ENCODE measurements at places on chromosomes 11 and 22.

DNA sequence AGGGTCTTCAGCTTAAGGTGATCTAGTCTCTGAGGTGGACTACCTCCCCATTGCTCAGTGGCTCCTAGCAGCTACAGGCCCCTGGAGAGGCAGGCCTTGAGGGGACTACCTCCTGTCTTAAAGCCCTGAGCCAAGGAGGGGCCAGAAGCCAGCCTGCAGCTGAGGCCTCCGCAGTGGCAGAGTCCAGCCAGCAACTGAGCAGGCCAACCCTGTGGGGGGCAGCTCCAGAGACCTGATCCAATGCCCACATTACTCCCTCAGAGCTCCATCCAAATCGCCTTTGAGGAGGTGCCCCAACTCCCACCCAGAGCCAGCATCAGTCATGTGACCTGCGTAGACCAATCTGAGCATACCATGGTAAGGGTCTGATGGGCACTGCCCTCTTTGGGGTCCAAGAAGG, 2.7 kb downstream of the C2CD2L start:
- DNase-seq: no peak

GRCh38 chr11:116567721-116568242, 205.0 kb downstream of the BUD13 start:
- no peak for DNase-seq

DNA sequence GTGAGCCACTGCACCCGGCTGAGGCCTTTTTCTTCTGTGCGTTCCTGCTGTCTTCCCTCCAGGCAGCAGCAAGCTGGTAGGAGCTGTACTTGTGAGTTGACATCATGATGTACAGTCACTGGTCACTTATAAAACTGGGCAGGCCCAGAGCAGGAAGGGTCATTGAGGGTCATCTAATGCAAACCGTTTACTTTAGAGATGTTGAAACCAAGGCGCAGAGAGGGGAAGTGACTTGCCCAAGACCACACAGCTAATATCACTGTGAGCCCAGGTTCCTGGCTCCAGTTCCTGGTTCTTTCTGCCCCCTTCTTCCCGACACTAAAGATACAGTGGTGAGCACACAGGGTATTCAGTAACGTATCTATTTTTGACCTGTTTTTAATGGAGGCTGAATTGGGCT, 27.3 kb downstream of the PTPRJ start:
- no peak for DNase-seq

- DNase-seq: no peak
Measured at GRCh38 chr11:1502168-1502953, 15.8 kb upstream of the MOB2 start.

GRCh38 chr22:42919199-42919598, 62.1 kb upstream of the ARFGAP3 start:
- DNase-seq: no peak

- DNase-seq: no peak
Measured at GRCh38 chr11:66136752-66137123, 66.7 kb downstream of the PACS1 start.

GRCh38 chr11:11836676-11837231, 5.0 kb upstream of the USP47 start:
- no peak for DNase-seq

- no peak for DNase-seq
Measured at GRCh38 chr11:1267441-1268100, 41.9 kb downstream of the TOLLIP start.

GRCh38 chr11:127075758-127076157, 75.2 kb upstream of the KIRREL3 start:
- DNase-seq: no peak

GRCh38 chr22:32005453-32005852, 37.6 kb upstream of the SLC5A1 start:
- DNase-seq: no peak

DNA sequence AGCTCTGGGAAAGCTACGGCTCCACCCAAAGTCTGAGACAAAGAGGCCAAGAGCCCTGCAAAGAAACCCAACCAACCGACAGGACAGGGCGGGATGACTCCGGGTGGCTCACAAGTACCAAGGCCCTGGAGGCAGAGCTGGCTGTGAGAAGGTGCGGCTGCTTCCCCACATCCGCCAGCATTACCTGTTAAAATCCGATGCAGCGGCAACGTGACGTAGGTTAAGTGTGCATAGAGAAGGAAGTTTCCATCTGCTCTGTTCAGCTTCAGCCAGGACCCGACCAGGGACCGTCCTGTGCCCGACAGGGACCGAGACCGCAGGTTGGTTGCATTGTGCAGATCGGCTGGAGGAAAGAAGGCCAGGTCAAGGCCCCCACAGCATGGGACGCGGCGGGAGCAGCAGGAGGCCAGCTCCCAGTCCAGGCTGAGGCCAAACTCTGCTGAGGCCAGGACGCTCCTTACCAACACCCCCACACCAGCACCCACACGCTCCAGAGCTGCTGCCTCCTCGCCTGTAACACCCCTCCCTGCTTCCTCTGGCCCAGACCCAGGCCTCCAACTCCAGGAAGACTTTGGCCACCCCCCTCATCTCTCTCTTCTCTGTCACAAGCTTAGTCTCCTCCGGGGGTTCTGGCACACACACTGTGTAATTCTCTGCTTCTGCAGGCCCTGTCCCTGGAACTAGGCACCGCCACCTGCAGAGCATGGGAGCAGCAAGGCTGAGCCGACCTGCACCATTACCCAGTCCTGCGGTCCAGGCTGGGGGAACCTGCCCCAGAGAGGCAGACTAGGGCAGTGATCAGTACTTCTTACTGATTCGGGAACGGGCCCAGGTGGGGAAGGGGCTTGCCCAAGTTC, 34.1 kb downstream of the NUP50 start:
- DNase-seq: no peak

- DNase-seq: no peak
Measured at GRCh38 chr11:96314326-96315020, 28.5 kb downstream of the MAML2 start.

GRCh38 chr11:128936606-128937251, 5.9 kb downstream of the TP53AIP1 start:
- DNase-seq: no peak

- no peak for DNase-seq
Measured at GRCh38 chr11:11998091-11998781, 10.2 kb downstream of the DKK3 start.

DNA sequence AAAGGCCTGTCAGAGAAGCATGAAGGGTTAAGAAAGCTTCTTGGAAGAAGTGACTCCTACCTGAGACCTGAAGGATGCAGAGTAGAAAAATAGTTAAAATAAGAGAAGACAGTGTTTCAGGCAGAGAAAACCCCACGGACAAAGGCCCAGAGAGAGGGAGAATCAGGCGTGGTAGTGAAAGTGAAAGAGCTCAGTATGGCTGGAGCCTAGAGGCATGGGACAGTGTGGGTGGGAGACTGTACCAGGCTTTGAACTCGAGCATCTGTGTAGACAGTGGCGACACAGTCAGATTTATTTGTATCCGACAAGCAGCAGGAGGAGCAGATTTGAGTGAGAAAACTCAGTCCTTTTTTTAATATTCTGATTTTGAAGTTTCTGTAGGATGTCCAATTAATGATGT, 360.0 kb downstream of the OPCML start:
- no peak for DNase-seq

DNA sequence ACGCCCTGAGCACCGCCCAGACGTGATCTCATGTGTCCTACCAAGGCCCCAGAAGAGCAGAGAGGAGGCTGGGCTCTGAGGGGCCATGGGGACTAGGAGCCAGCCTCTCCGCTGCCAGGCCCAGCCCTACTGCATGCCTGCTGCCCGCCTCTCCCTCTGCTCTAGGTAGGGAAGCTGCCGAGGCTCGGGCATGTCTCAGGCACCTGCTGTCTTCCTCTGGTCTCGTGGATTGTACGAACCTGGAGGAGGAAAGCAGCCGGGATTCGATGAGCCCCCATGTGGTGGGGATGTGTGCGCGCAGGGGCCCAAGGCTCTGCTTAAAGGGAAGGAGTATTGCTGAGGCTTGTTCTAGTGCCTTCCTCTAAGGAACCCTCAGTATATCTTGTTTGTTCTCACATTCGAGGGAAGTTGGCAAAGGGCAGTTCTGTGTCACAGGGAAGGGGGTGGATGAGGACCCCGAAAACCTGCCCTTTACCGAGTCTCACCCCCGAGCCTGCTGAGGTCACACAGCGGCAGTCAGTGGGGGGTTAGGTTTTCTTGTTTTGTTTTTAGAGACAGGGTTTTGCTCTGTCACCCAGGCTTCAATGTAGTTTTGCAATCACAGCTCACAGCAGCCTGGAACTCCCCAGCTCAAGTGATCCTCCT, 21.2 kb downstream of the DAGLA start:
- no peak for DNase-seq

DNA sequence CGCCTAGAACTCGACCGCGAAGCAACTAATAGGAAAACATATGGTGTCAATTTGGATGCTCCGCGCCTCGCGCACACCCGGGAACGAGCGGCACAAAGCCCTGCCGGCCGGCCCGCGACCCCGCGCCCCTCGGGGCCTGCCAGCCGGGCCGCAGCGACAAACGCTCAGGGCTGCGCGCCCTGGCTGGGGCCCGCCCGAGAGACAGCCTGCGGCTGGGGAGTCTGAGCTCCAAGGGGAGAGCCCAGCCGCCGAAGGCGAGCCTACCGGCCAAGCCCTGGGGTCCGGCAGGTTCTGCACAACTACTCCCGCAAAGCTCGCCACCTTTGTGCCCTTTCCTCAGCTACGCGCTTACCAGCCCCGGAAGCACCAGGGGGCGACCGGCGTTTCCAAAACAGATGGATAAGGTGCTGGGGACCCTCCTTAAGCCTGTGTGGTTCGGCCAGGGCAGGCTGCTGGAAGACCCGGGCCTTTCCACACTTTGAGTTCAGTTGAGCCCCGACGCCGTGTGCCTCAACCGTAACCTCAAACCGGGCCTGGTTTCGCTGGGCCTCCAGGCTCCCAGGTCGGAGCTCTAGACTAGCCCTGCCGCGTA, 6.0 kb downstream of the PAX6 start:
- DNase-seq: no peak

- no peak for DNase-seq
Measured at GRCh38 chr22:26503758-26504157, 8.5 kb downstream of the TFIP11 start.

DNA sequence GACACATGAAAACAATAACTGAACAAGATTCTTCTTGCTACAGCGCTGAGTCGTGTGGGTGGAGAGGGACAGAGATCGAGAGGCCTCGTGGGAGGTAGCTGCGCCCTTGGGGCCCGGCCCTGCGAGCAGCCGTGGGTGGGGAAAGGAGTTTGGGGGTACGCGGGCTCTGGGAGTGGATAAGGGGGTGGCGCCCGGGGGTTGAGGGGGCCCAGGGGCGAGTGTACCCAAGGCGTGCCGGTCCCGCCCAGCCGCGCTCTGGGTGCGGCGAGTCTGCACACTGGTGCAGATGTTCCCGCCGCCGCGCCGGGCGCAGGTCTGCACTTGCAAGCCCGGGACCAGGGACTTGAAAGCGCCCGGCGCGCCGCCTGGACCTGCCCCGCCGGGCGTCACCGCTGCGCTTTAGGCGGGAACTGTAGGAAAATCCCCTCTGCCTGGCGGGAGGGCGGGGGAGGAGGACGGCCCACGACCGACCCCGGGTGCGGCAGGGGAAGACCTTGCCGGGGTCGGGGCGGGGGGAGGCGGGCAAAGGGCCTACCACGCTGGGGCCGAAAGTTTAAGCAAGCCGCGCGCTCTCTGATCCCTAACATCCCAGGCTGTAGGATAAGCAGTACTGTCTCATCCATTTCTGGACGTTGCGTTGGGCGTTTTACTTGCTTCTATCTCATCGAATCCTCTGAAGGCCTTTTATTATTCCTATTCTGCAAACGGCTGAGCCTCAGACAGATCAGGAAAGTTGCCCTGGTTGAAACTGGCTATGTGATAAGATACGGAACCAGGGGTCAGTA, 1.4 kb upstream of the KREMEN1 start:
- DNase-seq: no peak

DNA sequence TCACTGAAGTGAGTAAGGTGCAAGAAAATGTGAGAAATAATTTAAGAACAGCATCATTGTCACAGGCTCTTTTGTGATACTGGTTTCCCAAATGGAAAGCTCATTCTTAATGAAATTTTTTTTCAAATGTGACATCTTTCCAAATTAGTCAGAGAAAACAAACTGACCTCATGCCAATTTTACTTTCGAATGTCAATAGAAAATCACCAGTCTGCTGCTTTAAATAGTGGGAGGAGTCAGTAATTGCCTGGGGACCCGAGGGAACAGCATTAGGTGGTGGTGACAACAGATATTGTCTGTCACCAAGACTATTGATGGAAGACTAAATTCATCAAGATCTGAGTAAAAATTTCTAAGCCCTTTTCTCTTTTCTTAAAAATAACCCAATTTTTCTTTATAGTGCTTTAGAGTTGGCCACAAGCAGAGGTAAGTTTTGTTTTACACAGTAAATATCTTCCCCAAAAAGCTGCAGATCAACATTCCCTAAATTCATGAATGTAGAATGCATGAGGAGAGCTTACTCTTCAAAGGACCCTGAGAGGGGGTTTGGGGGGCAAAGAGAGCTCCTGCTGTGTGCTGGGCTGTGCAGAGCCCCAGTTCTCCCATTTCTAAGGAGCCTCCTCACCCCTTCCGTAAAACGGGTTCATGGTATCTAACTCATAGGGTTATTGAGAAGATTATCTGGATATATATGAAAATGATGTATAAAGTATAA, 95.1 kb downstream of the PIWIL4 start:
- DNase-seq: no peak

DNA sequence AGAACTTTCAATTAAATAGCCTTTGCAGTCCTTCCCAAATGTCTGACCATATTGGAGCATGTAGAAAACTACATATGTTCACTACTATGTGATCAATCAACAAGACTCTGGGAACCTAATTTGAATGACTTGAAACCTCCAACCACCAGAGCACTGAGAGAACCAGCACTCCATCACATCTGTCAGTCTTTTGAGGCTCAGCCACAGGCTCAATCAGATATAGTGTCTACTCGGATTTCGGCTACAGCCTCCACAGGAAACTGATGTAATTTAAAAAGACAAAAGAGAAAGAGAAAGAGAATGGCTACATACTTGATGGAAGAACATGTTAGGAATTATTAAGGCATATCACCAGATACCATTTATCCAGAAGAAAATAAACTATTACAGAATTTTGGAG, 859.0 kb downstream of the FAM181B start:
- DNase-seq: no peak

DNA sequence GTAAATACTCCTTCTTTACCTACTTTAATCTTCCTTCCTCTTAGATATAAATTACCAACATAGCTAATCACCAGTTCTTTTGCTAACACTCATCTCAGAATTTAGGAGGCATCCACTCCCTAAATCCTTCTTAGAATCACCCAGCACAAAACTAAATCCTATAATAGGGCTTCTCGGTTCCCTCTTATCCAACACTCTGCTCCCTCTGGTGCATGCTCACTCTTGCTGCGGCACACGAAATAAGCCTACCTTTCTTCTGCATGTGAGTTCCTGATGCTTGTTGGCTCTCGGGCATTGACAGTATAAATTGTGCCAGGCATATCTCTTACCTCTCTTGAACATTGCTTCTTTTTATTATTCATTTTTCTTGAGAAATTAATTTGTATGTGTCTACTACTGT, 61.0 kb downstream of the OR5AK2 start:
- DNase-seq: no peak

GRCh38 chr11:96061069-96061468, 137.2 kb upstream of the MTMR2 start:
- no peak for DNase-seq

DNA sequence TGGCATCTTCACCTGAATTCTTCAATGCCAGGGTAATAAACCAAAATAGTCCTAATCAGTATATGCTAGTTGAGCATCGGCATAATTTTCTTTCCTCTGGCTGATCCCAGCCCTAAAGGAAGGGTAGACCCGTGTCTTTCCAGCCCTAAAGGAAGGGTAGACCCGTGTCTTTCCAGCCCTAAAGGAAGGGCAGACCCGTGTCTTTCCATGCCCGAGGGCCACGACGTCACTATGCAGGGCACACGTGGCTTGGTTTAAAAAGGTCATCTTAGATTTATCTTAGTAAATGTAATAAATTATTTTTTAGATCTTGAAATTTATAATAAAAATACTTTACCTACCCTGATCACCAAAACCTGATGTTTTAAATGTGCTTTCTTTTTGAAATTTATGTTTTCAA, 45.5 kb downstream of the BID start:
- no peak for DNase-seq
